ENCODE measurements at places on chromosomes 3 and 15.

DNA sequence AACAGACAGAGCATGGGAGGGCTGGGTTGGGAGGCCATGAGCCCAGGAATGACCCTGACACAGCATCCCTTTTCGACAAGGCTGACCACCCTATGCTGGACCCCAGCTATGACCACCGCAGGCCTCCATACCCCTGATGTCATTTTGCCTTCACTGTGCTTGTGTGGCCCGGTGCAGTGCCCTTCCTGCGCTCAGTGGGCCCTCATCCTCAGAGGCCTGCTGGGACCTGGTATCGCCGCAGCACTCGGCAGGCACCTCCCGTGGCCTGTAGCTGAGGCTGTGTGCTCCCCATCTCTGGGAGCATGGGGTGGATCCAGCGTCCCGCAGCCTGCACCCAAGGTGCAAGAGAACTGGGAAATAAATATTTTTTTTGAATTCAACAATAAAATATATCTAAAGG lies 73.1 kb upstream of the MEF2A start:
- DNase-seq: no peak

DNA sequence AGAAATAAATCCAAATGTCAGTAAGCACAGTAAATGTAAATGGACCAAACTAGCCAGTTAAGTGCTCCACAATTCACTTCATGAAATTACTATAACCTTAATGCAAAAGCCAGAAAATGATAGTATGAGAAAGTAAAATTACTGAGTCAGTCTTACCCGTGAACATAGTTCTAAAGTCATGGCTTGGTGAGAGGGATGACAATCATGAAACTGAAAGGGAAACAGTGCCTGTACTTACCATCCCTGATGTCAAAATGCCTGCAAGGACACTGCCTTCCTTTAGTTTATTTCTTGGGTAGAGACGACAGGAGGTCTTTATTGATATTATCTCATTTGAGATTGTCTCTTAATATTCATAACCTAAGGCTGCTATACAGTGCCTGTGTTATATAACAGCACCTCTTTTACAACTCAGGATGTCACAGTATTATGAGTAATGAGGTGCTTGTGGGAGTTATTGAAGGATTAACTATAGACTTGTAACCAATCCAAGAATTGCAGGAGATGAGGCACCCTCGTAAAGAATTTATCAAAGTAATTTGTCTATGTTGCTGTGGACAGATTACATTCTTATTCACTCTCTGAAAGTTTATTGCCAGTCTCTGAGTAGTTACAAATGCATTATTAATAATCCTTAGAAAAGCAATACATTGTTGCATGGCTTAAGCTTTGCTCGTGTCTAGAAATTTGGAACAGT lies 142.9 kb upstream of the BFSP2 start:
- DNase-seq: no peak

GRCh38 chr3:45055411-45056143 lies 29.5 kb downstream of the CLEC3B start:
- DNase-seq: no peak

DNA sequence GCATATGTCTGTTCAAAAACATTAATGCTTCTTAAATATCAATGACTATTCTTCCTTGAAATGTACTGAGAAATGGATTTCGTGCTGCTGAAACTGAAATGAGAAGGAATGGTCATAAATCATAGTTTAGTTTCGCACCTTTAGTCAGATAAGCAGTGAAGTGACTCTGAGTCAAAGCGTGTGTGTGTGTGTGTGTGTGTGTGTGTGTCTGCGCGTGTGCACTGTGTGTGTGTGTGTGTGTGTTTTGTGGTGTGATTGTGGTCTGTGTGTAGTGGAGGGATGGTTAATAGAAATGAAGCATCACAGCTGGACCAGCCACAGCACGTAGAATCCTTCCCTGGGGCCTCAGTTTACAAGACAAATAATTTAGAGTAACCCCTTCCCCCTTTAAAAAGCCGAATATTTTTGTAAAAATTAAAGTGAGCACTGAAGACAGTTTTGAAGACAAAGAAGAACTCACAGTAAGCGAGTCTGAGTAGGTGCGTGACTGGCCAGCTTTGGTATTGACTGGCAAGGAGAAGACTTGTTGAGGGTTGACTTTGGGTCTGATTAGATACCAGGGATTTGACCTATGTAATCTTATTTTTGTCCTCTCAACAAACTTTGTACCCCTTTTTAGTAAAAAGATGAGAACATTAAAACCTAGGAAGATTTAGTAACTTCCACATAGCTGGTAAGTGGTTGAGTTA lies 202.0 kb upstream of the IL12A start:
- no peak for DNase-seq

DNA sequence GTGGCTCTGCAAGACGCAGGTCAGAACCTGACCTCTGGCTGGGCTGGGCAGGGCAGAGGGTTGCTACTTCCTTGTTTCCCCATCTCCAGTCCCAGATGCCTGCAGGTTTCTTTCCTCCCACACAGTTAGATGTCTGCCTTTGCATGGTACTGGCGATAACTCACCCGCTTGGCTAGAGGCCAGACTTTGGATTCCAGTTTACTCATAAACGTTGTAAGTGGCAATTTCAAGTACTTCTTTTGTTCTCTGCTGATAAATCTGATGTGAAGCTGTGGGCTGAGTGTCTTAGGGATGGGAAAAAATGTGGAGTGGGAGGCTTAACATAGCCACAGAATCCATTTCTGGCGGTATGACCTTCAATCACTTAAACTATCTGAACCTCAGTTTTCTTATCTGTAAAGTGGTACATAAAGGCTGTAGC lies 194.2 kb downstream of the EBLN2 start:
- no peak for DNase-seq

DNA sequence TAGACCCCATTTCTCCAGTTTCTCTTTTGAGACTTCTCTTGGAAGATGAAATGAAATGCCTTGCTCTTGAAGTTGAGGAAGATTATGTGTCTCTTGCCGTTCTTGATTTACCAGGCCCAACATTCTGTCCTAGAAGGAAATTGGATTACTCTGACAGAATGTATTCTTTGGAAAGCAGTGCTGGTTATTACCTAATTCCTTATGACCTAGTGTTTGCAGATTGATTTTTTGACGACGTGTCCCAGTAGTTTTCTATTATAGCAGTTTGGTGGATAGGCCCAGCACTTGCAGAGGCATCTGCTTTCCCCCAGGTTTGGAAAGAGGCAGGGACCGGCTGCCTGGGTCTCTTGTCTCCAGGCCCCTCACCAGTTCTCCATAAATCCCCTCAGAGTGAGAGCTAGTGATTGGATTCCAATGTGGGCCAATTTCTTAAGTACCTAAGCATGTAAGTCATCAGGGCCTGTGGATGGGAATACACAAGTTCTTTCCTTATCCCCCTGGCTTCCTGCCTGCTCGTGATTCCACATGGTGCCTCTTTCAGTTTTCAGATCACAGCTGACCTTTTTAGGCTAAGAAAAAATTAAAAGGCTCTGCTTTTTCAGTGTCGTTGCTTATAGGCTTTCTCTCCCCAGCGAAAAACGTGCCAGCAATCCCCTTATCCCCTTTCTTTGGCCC lies 50.2 kb downstream of the EPHB3 start:
- no peak for DNase-seq

GRCh38 chr3:149575213-149575960 lies 82.4 kb downstream of the WWTR1 start:
- no peak for DNase-seq

DNA sequence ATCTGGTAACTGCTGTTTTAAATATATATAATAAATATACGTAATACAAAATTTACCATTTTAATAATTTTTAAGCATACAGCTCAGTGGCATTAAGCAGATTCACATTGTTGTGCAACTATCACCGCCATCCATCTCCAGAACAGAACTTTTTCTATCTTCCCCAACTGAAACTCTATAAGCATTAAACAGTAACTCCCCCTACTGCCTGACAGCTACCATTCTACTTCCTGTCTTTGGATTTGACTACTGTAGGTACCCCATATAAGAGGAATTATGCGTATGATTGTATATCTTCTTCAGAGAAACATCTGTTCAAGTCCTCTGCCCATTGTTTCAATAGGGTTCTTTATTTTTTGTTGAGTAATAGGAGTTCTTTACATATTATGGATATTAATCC lies 36.8 kb downstream of the EID1 start:
- DNase-seq: no peak

GRCh38 chr15:42058791-42059190 lies 35.6 kb downstream of the PLA2G4D start:
- no peak for DNase-seq

- no peak for DNase-seq
Measured at GRCh38 chr3:81758275-81758674, 3.2 kb downstream of the GBE1 start.

DNA sequence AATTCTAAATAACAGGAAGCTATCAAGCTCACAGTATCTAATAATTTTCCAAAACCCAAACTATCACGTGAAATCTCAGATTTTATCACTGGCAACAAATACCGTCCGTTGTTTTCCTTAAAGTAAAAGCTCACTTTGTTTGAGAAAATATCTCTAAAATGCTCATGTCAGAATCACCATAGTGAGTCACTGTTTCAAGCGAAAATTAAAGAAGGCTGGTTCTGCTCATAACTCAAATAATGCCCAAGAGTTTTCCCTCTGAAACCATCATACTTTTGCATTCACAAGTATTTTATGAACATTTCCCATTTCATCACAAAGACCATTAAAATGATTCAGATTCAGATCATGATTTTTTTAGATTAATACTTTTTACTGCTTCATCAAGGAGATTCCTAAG lies 50.6 kb downstream of the TBL1XR1 start:
- DNase-seq: no peak

GRCh38 chr15:70062321-70062956 lies 35.3 kb downstream of the TLE3 start:
- no peak for DNase-seq

DNA sequence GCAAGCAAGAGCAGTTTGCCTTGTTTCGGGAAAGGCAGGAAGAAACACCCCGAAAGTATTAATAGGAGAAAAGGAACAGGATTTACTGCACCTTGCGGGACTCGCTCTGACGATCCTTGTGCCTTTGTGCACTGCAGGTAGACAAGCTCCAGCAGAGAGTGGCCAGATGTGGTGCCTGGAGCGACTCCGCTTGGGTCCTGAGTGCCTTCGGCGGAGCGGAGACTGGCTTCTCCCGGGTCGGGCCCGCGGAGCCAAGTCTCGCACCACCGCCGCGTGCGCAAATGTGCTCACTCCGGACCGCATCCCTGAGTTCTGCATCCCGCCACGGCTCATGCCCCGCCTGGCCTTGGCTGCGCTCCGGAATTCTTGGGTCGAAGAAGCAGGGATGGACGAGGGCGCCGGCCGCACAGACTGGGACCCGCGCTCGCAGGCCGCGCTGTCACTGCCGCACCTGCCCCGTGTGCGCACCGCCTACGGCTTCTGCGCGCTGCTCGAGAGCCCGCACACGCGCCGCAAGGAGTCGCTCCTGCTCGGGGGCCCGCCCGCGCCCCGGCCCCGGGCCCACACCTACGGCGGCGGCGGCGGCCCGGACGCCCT lies 769 bp downstream of the C2CD4A start:
- no peak for DNase-seq

DNA sequence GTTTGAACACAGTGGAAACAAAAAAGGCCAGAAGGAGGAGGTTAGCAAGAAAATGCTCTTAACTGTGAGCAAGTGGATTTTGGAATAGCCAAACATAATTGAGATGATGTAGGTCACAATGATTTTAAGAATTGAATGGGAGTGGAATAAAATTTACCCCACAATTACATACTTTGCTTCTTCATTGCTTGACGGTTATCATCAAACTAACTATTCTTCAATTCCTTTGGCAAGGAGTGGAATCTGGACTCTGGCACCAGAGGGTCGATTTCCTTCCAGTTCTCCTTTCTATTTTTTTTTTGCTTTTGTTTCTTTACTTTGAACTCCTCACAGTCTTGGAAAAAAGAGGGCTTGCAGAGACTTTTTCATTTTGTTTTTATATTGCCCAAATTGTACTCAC lies 634.5 kb upstream of the TGFBR2 start:
- no peak for DNase-seq

- DNase-seq: no peak
Measured at GRCh38 chr15:35271371-35272043, 186.4 kb upstream of the NANOGP8 start.

- DNase-seq: no peak
Measured at GRCh38 chr3:78857494-78858111, 910.2 kb downstream of the ROBO1 start.

DNA sequence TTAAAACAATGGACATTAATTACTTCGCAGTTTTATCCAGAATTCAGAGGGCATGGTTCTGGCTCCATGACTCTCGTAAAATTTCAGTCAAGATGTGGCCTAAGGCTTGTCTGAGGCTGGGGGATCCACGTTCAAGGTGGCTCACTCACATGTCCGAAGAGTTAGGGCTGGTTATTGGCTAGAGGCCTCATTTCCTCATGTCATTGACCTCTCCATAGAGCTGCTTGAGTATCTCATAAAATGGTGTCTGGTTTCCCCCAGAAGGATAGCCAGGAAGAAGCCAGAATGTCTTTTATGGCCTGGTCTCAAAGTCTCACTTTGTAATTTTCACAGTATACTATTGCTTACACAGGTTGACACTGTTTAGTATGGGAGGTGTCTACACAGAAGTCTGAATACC lies 67.3 kb upstream of the DCBLD2 start:
- no peak for DNase-seq

- no peak for DNase-seq
Measured at GRCh38 chr3:188949996-188950395, 221.8 kb upstream of the TPRG1 start.

DNA sequence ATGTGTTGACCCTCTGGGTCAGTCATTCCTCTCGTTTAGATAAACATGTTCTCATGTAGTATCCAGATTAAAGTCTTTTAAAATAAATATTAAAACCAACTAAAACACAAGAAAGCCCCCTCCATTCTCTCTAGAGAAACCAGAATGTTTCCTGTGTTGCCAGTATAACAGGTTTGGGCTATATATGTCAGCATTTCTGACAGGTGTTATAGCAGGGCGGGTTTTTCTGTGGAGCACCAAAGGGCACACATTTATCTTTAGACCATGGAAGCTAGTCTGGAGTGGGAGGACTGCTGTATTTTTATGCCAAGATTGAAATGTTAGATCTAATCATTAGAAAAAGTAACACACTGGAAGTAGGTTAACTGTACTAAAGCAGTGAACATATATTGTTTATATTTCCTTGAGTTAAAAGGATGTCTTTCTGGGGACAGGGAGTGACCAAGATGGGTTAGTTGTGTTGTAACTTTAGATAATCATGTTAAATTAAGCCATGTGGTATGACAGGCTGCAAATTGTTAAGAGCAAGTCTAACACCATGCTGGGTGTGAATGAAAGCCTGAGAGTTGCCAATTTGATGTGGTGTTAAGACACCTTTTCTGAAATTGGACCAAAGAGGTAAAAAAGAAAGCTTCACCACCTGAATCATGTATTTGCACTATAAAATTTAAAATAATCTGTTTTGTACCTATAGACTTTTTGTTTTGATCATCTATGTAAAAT lies 15.6 kb downstream of the KCTD6 start:
- no peak for DNase-seq

GRCh38 chr3:166360720-166361119 lies 523.5 kb upstream of the BCHE start:
- no peak for DNase-seq

- no peak for DNase-seq
Measured at GRCh38 chr15:57345584-57345983, 30.7 kb upstream of the CGNL1 start.

DNA sequence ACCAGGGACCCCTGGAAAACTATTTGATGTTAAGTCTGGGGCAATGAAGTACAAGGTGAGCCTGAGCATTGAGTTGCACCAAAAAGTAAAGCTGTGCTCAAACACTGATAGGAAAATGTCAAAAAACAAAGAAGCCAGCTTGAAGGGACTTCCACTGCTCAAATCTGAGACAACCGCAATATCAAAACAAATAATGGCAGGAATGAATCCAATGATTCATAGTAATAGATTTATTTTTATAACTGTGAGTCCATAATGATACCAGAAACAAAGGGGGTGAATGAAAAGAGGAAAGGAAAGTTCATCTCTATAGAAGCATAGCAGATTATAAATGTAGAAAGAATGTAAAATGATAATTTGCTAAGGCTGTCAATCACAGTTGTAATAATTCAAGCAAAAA lies 237.3 kb upstream of the ZBTB20 start:
- DNase-seq: no peak

Measured in cerebellar nuclear complex (tissue), 1 donor.